ENCODE measurements at places on chromosomes 13 and 19.
A peak's percentile ranks its signal among the peaks of the same experiment; 100 is the strongest.

DNA sequence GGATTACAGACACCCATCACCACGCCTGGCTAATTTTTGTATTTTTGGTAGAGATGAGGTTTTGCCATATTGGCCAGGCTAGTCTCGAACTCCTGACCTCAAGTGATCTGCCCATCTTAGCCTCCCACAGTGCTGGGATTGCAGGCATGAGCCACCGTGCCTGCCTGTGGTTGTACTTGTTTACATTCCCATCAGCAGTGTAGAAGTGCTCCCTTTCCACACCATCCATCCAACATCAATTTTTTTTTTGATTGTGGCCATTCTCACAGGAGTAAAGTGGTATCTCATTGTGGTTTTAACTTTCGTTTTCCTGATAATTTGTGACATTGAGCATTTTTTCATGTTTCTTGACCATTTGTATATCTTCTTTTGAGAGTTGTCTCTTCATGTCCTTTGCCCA, 1019.4 kb upstream of the SLC10A2 start:
- DNase-seq, result no peak

DNA sequence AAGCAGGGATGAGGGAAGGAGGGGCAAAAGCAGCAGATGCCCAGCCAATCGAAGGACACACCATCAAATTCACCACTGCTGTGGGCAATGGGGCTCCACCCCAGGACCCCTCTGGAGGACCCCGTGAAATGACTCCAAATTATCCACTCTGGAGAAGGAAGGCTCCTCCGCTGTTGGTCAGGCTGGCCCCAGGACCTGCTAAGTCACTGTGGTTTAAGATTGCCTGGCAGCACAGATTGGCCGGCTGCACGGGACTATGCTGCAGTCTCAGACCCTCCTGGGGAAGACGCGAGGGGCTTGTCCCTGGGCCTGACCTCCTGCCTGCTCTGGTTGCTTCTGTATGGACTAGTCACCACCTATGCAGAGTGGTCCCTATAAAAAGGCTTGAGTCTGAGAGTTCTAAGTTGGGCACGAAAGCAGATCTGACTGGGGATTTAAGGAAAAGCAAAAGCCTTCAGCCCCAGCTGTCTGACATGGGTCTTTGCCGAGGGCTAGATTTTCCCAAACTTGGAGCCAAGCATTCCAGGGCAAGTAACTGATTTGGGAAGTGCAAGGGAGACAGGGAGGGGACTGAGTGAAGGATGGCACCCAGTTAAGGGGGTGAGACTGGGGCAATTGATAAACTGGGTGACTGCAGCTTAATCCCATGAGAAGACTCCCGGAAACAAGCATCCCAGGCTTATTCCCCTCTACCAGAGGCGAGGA, 91.7 kb downstream of the TSHZ3 start:
- DNase-seq, result no peak

GRCh38 chr13:46666727-46667456, 113.9 kb downstream of the LRCH1 start:
- no peak for DNase-seq

DNA sequence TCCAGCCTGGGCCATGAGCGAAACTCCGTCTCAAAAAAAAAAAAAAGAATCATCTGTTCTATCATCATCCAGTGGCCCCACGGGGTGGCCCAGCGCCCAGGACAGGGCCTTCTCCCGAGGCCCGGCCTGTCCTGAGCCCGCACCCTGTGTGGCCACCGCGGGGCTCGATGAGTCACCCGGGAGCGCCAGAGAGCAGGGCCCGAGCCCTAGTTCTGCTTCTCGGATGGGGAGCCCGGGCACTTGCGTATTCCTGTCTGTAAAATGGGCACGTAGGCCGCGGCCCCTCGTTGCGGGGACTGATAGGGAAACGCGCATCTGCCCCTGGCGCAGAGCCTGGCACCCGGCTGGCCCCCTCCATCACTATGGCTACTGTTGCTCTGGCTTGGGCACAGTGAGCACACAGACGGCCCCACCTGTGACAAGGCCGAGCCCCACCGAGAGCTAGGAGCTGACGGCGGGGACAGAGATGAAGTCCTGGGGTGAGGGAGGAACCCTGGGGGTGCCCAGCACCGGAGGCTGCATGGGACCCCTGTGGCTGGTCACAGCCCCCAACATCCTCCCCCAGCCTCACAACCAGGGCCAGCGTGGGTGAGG, 21.3 kb upstream of the UQCR11 start:
- no peak for DNase-seq

DNA sequence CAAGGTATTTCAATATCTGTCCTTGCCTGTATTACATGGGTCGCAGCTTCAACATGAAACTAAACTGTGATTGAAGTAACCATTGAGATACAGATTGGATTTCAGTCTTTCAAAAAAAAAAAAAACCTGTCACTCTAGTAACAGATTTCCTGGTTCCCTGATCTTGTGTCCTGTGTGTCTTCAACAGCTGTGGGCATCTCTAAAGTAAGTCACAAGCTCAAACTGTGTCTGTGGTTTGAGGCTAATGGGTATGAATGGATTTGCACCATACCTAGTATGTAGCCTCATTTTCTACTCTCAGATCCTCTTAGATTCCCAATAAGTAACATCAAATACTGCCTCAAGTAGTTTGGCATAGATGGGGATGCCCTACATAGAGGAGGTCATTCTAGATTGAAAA, 300.1 kb downstream of the COG6 start:
- no peak for DNase-seq

DNA sequence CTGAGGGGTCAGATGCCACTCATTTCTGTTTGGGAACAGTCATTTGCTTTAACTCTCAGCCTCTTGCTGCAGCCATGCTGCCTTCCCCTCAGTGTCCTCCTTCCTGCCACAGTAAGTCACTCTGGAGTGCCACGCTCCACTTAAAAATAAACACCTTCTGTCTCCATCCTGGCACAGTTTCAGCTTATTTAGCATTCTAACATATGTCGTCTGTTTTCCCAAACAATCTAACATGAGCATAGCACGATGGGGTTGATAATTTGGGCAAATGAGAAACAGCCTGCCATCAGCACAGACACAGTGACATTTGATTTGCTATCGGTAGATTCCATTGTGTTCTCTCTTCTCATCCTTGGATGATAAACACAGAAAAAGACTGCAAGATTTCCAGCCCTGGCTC, 768.6 kb downstream of the UQCRFS1 start:
- no peak for DNase-seq

DNA sequence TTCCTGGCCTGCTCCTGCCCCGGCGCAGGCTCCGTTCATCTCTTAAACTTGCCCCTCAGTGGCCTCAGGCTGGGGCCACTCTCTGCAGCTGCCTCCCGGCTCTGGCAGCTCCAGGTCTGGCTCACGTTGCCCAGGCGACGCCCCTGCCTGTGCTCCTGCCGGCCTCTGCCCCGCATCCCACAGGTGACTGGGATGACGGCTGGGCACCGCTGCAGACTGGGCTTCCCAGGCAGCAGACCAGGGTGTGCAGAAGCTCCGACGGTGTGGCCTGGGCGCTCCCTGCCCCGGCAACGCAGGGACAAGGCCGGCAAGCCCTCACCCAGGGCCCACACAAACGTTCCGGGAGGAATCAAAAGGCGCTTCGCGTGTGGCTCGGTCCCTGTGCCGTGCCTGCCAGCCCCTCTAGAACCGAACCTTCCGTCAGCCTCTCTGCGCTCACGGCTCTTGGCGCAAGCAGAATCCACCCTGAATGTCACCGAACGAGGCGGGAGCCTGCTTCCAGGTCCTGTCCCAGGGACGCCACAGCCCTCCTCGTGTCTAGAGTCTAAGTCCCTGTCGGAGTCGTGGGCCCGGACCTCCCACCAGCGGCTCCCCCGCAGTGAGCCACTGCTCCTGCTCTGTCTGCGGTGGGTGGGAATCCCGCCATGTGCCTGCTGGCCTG, 64.8 kb downstream of the MLLT1 start:
- DNase-seq, result no peak

- no peak for DNase-seq
These were observed 19.3 kb downstream of the ZNF100 start for GRCh38 chr19:21748088-21748487.

- no peak for DNase-seq
These were observed 38.4 kb upstream of the ADGRE5 start for GRCh38 chr19:14342809-14343208.

DNA sequence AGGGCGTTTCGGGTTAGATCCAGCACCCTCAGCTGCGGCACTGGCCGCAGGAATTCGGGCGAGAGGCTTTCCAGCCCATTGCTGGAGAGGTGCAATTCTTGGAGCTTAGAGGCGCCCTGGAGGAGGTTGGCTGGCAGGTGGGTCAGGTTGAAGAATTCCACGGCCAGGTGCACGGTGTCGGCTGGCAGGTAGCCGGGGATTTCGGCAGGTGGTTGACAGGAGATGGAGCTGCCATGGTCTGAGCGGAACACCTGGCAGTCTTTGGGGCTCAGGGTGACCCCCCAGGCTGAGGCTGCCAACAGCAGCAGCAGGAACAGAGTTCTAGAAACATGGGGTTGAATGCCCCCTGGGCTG, 1.3 kb downstream of the LRG1 start:
- DNase-seq, result no peak

DNA sequence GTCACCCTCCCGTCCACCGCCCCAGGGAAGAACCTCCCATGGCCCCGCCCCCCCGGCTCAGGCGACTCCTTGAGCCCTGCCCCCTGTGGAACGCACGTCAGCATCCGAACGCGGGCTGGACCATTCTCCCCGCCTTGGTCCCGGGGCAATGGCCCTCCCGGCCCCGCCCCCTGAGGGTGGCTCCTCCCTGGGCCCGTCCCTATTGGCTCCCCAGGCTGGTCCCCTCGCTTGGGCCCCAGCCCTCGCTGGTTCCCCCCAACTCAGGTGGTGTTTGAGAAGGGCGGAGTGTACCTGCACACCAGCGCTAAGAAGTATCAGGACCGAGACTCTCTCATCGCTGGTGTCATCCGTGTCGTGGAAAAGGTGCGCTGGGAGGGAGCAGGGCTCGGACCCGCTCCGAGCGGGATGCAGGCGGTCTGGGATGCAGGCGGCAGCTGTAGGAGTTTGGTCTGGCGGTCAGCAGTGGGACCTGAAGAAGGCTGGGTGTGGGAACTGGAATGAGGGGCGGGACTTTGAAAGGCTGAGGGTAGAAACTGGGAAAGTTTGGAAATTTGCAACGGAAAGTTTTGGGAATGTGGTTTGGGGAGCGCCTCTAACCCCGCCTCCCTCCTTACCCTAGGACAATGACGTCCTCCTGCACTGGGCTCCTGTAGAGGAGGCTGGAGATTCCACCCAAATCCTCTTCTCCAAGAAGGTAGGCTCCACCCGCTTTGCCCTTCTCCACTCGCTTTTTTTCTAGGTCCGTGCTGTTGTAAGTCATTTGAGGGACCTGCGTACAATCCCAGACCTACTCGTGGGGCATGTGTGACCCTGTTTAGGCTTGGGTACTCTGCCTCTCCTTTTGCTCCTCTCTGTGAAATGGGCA, 609 bp downstream of the TBC1D17 start:
- peak; percentile 95 for DNase-seq

GRCh38 chr19:12953138-12953798, 3.8 kb downstream of the GADD45GIP1 start:
- DNase-seq, result no peak

DNA sequence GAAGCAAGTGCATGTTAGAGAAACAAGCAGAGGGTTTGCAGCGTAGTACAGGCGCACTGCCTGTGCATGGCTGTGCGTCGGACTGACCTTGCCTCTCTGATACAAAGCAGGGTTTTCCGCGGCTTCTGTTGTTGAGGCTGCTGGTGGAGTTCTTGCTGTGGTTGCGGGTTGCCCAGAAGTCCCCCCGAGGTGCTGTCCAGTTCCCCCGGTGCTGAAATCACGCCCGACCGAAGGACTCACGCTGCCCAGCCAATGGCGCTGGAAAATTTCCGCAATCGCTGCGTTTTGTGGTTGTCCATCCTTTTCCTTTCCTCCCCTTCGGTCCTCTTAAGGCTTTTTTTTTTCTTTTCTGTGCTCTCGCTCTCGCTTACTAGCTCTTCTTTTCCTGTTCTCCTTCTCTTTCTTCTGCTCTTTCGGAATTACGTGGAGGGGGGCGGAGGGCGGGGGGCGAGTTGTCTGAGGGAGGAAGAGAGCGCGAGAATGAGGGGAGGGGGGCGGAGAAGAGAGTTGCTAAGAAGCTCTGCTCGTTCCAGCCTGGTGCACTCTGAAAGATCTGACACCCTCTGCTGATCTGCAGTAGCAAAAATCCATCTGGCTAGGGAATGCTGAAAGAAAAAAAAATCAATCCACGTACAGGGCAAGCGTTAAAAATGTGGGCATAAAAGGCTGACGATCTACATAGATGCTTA, at the start of gene SLITRK1:
TSS of gene SLITRK1 (minus strand) at position 558 of the 689 bp plus-strand sequence. CDS start 967 bp downstream, outside the sequence.
- DNase-seq, result no peak

GRCh38 chr13:30355384-30355699, 48.0 kb upstream of the KATNAL1 start:
- DNase-seq, result no peak

GRCh38 chr13:109401891-109402290, 384.5 kb downstream of the IRS2 start:
- no peak for DNase-seq

GRCh38 chr19:13060233-13060963, 42.3 kb downstream of the LYL1 start:
- no peak for DNase-seq

- no peak for DNase-seq
These were observed 800.2 kb downstream of the EFNB2 start for GRCh38 chr13:105735281-105735680.

- DNase-seq, result no peak
These were observed 605 bp upstream of the A1BG start for GRCh38 chr19:58353717-58354477.

GRCh38 chr19:35462476-35462953, 14.5 kb downstream of the FFAR2 start:
- DNase-seq, result peak; percentile 15

- DNase-seq, result no peak
These were observed 24.3 kb downstream of the TMEM255B start for GRCh38 chr13:113783200-113783881.

DNA sequence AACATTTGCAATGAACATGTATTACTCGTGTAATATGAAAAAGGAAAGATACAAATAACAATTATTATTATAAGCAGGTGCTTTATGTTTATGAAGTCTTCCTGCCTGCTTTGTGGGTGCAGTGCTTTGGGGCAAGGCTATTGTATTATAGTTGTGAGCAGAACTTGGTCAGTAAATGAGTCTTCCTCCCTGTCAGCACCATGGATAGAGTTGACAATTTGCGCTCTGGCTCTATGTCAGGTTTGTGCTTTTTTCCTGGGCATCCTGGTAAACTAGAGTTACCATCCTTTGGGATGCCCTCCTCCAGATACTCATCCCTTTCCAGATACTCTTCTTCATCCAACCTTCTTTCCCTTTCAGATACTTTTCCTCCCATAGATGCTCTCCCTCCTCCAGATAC, 19.6 kb downstream of the ERICH6B start:
- no peak for DNase-seq
